D341Med (cell line): ENCODE measurements at places on chromosomes 5 and 9.

DNA sequence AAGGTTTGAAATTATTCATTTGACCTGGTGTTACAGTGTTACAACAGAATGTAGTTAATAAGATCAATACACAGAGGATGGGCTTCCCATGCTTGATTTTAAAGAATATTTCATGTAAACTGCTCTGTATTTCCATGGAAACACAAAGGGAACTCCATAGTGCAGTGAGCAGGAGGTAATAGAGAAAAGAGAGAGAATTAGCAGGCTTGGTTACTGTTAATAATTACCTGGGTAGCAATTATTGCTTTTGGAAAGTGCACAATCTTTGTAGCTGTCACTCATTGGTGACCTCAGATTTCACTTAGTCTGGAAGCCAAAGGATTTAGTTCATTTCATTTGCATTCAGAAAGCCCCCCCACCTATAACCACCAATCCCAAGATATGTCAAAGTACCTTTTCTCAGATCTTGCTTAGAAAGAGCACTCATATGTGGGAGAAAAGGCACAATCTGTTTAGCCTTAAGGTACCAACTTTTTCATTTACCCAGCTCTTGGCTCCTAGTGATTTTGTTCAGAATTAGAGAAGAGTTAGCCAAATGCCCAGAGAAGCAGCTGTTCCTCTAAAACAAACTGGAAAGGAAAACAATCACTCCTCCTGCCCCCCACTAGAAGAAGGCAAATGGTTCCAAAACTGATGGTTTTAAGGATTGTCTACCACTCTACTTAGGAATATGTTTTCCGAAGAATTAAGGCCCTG lies 234.5 kb upstream of the SLC24A2 start:
- DNase-seq: no peak

- no peak for DNase-seq
These were observed 312.2 kb downstream of the SPOCK1 start for GRCh38 chr5:137186759-137187461.

DNA sequence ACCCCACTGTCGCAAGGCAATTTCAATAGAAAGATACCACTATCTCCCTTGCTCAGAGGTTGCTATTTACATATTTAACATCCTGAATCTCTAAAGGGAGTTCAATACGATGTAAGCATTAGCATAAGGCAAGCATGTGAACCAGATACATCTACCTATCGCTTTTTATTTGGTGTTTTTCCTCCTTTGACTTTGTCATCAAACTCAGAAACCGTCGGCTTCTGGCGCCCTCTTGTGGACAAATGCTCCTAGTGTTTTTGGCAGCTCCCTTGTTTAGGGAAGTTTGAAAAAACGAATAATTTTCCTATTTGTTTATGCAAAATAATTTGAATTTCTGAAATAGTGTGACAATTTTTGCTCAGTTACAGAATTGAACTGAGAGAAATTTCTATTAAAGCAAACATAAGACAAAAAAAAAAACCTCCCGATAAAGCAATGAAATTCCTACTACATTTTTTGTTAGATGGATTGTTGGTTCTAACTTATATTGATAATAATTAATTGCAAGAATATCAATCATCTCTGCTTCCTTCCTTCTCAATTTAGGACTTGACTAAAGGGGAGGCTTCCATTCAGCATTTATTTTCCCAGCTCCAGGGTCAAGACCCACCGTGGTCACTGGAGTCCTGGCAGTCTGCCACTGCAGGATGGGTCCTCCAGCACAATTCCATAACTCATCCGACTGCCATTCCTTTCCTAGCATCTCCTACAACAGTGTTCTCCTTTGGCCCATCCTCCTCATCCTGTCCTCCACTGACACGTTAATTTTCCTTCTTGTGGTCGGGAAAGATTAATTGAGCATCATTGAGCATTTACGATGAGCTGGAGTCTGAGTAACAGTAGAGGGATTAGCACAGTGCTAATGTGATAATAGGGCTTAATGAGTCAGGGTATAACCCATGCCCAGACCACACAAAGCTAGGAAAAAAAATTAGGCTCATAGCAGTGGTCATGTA lies 131.8 kb upstream of the CHD1 start:
- DNase-seq: peak; percentile 56

DNA sequence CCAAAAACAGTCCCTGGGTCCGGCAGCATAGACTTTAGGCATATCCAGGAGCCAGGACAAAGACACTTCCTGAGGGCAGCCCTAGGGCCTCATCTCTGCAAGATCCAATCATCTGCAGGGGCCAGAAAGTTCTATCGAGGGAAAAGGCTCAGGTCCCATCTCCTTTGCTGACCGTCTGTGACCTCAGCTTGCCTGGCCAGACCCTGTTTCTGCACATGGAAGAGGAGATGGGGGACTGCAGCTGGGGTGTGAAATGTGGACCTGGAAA lies 51.0 kb upstream of the FCN1 start:
- DNase-seq: no peak

- DNase-seq: no peak
These were observed 105.5 kb downstream of the KLHL3 start for GRCh38 chr5:137630216-137630971.

DNA sequence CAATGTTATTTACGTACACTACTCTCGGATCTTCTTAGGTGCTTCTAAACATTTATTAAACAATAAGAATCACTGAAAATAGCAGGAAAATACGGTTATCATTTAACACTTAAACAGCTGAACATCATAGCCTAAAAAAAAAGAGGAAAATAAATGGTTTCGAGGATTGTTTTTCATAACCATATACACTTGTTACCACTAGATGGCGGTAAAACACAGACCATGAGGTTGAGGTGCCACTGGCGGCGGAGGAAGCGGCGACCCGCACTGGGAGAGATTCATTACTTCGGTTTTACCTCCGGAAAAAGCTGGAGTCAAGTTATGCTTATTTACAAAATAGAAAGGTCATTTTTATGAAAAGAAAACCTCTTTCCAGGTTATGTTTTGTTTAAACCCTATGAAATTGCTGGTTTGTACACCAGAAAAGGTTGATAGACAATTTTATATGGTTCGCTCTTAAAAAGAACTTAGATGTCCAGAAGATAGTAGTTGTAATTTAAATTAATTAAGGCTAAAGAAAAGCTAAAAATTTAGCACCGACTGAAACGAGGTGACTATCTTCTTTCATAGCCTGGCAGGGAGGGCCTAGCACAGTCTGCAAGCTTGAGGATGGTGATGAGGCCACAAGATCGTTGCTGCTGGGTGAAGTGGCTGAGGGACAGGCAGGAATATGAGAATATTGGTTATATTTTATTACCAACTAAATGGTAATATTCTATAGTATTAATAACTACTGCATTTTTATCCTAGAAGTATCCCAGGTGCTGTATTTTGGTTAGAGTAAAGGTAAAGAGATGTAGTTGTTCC lies 605.7 kb downstream of the RAB3C start:
- DNase-seq: peak; percentile 69
